Dorsolateral prefrontal cortex (tissue), 122 donors: ENCODE measurements at places on chromosomes 7 and 10.

GRCh38 chr10:80542053-80542452, 4.4 kb downstream of the SH2D4B start:
- DNase-seq, result no peak

DNA sequence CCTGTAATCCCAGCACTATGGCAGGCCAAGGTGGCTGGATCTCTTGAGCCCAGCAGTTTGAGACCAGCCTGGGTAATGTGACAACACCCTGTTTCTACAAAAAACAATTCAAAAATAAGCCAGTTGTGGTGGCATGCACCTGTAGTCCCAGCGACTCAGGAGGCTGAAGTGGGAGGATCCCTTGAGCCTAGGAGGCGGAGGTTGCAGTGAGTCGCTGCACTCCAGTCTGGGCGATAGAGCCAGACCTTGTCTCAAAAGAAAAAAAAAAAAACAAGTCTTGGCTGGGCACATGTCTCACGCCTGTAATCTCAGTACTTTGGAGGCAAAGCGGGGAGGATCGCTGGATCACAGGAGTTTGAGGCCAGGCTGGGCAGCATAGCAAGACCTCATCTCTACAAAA, 74.6 kb upstream of the PDSS1 start:
- no peak for DNase-seq

DNA sequence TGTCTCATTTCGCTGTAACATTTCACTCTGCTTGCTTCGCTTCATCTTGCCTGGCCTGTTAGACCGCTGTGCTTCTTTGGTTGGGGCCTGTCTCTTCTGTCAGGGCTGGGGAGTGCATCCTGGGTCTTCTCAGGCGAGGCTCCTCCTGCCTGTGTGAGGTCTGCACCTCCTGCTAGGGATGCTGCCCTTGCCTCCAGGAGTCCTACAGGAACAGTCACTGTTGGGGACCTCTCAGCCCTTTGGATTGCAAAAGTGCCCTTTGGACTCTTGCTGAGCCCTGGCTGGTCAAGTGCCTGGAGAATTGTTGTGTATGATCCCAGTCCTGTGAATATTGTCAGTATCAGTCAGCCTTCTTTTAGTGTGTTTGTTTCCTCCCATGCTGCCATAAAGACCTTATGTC, 84.1 kb downstream of the MDFIC start:
- no peak for DNase-seq

DNA sequence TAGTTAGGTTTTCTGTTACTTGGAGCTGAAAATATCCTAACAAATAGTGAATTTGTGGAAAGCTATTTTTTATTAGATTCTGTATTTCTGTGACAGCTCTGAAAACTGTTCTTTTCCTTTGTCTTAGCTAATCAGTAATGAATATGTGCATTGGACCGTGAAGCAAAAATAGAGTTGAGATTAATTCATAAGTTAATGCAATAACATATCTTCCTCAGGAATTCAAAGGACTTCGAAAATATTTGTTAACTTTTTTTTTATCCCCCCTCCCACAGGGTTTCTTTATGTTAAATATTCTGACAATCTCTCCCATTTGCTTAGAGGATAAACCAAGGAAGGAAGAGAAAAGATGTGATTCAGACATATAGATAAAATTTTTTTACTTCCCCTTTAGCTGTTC, 101.4 kb downstream of the PODXL start:
- DNase-seq, result no peak

DNA sequence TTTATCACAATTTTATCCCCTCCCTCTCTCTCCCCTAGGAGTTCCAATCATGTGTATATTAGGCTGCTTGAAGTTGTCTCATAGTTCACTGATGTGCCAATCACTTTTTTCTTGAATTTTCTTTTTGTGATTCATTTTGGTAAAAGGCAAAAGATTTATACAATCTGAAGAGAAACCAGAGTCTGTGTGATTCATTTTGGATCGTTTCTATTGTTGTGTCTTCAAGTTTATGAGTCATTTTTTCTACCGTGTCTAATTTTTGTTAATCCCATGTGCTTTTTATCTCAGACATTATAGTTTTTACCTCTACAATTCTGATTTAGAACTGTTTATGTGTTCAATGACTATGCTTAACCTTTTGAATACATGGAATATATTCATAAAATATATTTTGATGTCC, 483.9 kb upstream of the AUTS2 start:
- no peak for DNase-seq

- no peak for DNase-seq
Measured at GRCh38 chr7:121517591-121517990, 121.5 kb upstream of the FAM3C start.

- DNase-seq, result no peak
Measured at GRCh38 chr10:50552771-50553535, 70.8 kb downstream of the SGMS1 start.

DNA sequence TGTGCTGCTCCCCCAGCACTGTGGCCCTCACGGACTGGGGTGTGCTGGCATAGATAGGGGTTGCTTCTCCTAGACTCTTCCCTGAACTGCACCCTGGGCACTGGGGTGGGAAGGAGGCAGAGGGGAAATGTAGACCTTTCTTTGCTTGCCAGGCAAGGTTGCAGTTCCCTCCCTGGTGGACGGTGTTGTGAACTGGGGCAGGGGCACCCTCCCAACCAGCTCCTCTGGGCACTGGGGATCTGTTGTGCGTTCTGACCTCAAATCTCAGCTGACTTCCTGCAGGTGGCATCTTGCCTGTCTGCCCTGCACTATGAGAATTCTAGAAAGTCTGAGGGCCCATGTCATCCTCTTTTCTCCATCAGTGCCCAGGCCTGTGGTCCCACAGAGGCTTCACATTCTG, 53.9 kb downstream of the ARHGAP22 start:
- no peak for DNase-seq

DNA sequence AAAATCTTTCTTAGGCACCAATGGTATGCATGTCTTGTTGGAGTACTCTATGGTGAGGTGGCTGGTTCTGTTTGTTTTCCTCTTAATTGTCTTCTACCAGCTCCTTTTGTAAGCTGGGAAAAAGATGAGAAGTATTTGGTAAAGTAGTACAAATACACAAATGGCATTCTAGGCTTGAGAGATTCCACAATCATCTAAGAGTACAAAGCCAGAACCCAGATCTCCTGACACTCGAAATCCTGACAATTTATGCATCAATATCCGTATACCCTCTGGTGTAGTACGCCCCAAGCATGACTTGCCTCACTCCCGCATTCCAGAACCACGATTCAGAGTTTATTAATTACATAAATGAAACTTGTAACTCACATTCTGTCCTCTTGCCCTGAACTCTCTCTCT, 43.5 kb downstream of the CDCA7L start:
- DNase-seq, result no peak

- DNase-seq, result no peak
Measured at GRCh38 chr7:24200407-24200966, 83.5 kb upstream of the NPY start.

GRCh38 chr10:99827936-99828335, 45.5 kb downstream of the ABCC2 start:
- DNase-seq, result no peak

DNA sequence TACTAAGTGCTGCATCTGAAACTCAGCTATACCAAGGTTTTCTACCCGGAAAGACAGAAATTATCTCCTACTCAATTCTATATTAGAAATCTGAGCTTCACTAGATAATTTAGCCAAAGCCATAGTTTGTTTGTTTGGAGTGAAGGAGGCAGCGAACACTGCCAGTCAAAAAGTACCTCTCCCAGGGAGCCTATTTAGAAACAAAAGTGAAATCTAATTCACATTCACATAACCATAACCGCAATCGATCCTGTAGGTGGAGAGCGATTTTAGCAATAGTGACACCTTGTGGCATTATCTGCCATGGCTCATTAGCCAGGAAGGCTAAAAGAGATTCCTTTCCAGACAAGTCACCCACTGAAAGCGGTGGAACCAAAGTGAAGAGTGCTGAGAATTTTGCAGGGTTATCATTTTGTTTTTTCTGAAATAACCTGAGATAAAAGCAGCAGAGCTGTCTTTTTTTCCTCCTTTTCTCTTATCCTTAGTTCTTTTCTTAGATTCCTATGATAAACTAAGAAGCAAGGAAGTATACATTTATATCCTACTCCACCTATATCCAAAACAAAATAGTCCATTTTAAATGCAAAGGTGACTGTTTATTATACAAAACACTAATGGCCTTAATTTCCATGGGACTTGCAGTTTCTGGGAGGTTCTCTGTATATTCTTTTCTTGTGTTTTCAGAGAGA, 83.7 kb upstream of the BET1 start:
- no peak for DNase-seq

DNA sequence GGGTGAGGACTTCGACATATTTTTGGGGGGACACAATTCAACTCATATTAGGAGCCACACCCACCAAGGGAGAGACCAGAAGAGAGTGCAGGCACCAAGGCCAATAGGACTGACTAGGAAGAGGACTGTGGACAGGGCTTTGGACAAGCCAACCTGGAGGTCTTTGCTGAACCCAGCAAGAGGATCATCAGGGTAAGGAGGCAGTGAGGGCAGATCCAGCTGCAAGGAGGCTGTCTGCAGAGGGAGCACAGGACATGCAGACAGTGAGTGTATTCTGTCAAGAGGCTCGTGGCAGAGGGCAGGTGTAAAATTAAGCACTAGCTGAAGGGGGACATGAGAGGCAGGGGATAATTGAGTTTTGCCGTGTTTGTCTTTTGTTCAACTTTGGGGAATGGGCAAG, 83.4 kb upstream of the MGMT start:
- no peak for DNase-seq

- peak; percentile 31 for DNase-seq
Measured at GRCh38 chr7:2069472-2069860, 163.3 kb downstream of the MAD1L1 start.
